ENCODE measurements at places on chromosomes 3 and 15. TPM values are rescaled to one million over a fixed set of nuclear protein-coding genes. Genes with fewer than 3 reads are reported as not detected.
A peak's percentile ranks its signal among the peaks of the same experiment; 100 is the strongest.

The CSNK1G1 gene
- total RNA-seq, result 29.3 TPM

- H3K4me3 ChIP-seq, result peak overlapping the region; percentile 78
- no peak overlapping the region for H3K27ac ChIP-seq
- no peaks in the 10 kb centered on the region for H3K4me1 ChIP-seq
- DNase-seq, result no peak
Measured at GRCh38 chr3:120092474-120092873, 1.8 kb downstream of the GSK3B start.

- peak; percentile 77 for DNase-seq
- no peaks in the 10 kb centered on the region for H3K36me3 ChIP-seq
- H3K27ac ChIP-seq, result peak overlapping the region; percentile 68
- peaks cover 39% of the 10 kb centered on the region for H3K4me1 ChIP-seq
- H3K4me3 ChIP-seq, result peak overlapping the region; percentile 84
- no peaks in the 10 kb centered on the region for H3K27me3 ChIP-seq
Measured at GRCh38 chr15:73684581-73685455, 635 bp downstream of the CD276 start.

GRCh38 chr15:67585681-67586080 is 43.2 kb downstream of the MAP2K5 start:
- no peak overlapping the region for H3K27ac ChIP-seq
- no peak overlapping the region for H3K4me3 ChIP-seq
- no peaks in the 10 kb centered on the region for H3K4me1 ChIP-seq
- no peak for DNase-seq

GRCh38 chr3:32968166-32968919 is 16.9 kb downstream of the CCR4 start:
- H3K4me3 ChIP-seq, result no peak overlapping the region
- H3K27ac ChIP-seq, result no peak overlapping the region
- no peak for DNase-seq
- no peaks in the 10 kb centered on the region for H3K4me1 ChIP-seq
- H3K27me3 ChIP-seq, result no peaks in the 10 kb centered on the region

DNA sequence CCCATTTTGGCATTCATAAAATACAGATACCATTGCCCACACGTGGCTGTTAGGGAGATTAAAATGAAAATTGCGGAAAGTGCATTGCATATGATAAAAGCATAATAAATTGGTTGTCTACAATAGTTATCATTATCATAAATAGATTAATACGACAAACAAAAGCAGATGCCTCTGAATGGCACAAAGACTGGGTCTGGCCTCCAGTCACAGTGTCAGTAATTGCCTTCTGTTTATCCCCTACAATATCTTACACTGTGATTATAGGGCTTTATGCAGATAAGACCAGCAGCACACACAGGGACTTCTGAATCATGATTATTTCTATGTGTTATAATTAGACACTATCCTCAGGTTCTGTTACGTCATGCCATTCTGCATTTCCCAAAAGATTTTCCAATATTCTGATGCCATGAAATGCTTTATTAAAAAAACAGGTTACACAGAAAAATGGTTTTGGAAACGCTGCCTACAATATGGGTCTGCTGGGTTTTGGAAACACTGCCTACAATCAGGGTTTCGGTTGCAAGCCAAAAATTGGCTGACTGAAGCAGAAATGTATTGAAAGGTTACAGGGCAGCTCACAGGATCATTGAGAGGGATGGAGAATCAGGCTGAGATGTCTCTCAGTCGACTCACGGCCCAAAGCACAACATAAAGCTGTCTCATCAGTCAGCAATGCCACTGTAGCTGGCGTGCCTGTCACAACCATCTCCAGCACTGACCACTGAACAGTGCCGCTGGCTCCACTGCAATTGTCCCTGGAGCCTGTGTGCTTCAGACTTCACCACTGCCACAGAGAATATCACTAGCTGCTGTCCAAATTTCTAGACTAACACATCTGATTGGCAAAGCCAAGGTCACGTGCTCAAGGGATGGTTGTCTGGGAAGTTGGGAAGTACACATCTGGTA is 248.1 kb downstream of the ERC2 start:
- H3K4me3 ChIP-seq, result no peak overlapping the region
- H3K4me1 ChIP-seq, result no peaks in the 10 kb centered on the region
- no peaks in the 10 kb centered on the region for H3K27me3 ChIP-seq
- H3K36me3 ChIP-seq, result no peaks in the 10 kb centered on the region
- no peak overlapping the region for H3K27ac ChIP-seq
- DNase-seq, result no peak

- no peaks in the 10 kb centered on the region for H3K36me3 ChIP-seq
- peaks cover 2% of the 10 kb centered on the region for H3K4me1 ChIP-seq
- H3K27me3 ChIP-seq, result no peaks in the 10 kb centered on the region
- no peak overlapping the region for H3K4me3 ChIP-seq
- no peak for DNase-seq
- no peak overlapping the region for H3K27ac ChIP-seq
Measured at GRCh38 chr3:98699132-98699531, 64.0 kb upstream of the ST3GAL6 start.

DNA sequence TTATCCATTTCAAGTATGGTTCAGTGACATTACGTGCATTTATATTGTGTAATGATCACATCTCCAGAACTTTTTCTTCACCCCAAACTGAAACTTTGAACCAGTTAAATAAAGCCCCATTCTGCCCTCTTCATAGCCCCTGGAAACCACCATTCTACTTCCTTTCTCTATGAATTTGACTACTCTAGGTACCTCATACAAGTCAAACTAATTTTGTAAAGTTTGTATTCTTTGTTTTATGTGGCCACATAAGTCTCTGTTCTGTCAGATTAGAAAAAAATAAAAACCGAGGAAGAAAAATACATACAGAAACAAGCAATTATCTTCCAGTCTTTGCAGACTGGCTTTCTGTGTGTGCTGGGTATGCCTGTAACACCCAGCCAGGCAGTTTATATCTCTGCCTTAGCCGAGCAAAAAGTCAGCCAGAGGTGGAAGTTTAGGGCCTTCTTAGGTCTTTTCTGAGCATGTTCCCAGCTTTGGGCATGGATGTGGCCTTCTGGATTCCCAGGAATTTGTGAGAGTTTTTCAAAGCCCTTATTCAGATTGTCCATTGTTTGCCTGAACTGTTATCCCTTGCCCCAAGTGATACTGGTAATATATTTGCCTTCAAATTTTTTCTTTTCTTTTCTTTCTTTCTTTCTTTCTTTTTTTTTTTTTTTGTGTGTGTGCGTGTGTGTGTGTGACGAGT is 6.0 kb upstream of the GRAMD1C start:
- H3K27ac ChIP-seq, result no peak overlapping the region
- H3K4me3 ChIP-seq, result no peak overlapping the region
- H3K27me3 ChIP-seq, result no peaks in the 10 kb centered on the region
- peaks cover 2% of the 10 kb centered on the region for H3K4me1 ChIP-seq
- H3K36me3 ChIP-seq, result no peaks in the 10 kb centered on the region
- DNase-seq, result no peak

DNA sequence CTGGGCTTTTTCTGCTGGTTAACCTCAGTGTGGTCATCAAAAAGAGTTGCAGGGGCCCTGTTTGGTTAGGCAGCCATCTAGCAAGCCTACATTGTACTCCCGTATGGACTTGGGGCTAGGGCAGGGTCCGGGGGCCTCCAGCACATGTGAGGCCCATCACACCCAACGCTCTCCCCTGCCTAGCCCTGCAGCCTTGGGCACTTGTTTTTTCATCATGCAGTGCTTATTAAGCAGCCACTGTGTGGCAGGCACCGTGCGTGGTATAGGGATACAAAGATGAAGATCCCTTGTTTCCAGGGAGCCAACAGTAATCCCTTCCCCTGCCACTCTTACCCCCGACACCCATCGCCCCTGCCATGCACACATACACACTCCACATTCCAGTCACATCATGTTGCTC is 14.2 kb downstream of the MRAS start:
- DNase-seq, result no peak
- no peaks in the 10 kb centered on the region for H3K27me3 ChIP-seq
- H3K4me3 ChIP-seq, result no peak overlapping the region
- no peaks in the 10 kb centered on the region for H3K4me1 ChIP-seq
- H3K36me3 ChIP-seq, result no peaks in the 10 kb centered on the region
- no peak overlapping the region for H3K27ac ChIP-seq

The MCF2L2 gene
- under 0.01 TPM for total RNA-seq

- H3K27me3 ChIP-seq, result no peaks in the 10 kb centered on the region
- DNase-seq, result no peak
- H3K36me3 ChIP-seq, result no peaks in the 10 kb centered on the region
- H3K27ac ChIP-seq, result no peak overlapping the region
Measured at GRCh38 chr3:61929617-61930016, 368.2 kb downstream of the PTPRG start.

DNA sequence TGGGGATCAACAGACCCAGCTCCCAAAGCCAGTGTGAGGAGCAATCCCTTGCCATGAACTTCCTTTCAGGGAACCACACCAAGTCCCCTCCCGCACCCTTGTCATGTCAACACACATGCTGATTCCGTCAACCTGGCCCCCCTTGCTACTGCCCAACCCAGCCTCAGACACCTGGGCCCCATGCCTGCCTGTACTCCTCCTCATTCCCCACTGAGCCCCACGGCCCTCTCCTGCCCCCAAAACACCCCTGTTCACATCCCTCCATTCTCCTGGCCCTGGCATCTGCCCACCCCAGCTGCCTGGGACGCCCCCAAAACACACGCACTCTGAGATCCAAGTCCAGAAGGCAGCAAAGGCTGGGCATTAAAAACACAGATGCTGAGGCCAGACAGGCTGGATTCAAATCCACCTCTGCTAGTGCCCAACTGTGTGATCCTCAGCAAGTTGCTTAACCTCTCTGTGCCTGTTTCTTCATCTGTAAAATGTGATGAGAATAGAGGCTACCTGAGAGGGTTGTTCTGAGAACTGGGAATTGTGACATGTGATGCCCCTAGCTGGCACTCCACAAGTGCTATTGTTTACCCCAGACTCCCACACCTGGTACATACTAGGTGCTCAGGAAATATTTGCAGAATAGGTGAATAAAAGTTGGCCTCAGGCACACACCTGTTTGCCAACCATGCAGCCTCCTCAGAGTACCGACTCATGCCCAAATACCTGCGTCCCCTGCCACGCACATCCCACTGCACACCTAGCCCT is 2.3 kb downstream of the PLXND1 start:
- peaks cover 37% of the 10 kb centered on the region for H3K4me1 ChIP-seq
- H3K4me3 ChIP-seq, result peak overlapping the region; percentile 77
- H3K27me3 ChIP-seq, result no peaks in the 10 kb centered on the region
- no peak for DNase-seq

The FOXB1 gene
- not detected for total RNA-seq

- H3K4me1 ChIP-seq, result peaks cover 14% of the 10 kb centered on the region
- no peak overlapping the region for H3K4me3 ChIP-seq
- DNase-seq, result peak; percentile 69
- H3K27ac ChIP-seq, result no peak overlapping the region
Measured at GRCh38 chr3:47910777-47911440, 105.3 kb downstream of the MAP4 start.

DNA sequence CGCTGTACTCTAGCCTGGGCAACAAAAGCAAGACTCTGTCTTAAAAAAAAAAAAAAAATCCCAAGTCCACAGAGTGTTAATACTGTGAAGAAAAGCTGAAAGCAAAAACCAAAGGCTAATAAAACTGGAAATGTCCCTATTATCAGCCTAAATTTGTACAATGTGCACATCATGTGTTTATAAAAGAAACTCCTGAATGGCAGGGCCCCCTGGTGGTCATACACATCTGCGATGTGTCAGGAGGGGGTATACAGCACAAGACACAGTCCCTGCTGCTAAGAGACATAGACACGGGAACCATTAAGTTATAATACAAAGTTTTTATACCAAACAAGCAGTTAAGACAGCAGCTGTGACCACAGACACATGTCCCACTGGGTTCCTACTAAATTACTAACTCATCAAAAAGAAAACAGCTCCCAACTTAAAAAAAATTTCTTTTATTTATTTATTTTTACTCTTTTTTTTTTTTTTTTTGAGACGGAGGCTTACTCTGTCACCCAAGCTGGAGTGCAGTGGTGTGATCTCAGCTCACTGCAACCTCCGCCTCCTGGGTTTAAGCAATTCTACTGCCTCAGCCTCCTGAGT is 31.0 kb downstream of the IDH2 start:
- no peaks in the 10 kb centered on the region for H3K4me1 ChIP-seq
- no peak overlapping the region for H3K4me3 ChIP-seq
- peak; percentile 76 for DNase-seq
- no peaks in the 10 kb centered on the region for H3K27me3 ChIP-seq
- peaks cover 7% of the 10 kb centered on the region for H3K36me3 ChIP-seq

- H3K4me1 ChIP-seq, result no peaks in the 10 kb centered on the region
- no peak overlapping the region for H3K4me3 ChIP-seq
- H3K27ac ChIP-seq, result no peak overlapping the region
- no peaks in the 10 kb centered on the region for H3K36me3 ChIP-seq
Measured at GRCh38 chr3:62188681-62189375, 184.5 kb downstream of the FEZF2 start.

GRCh38 chr3:50340448-50341329 is at the start of gene RASSF1:
RASSF1 (minus strand) TSS chr3:50340836; CDS start chr3:50340805, 31 bp downstream.
- H3K4me3 ChIP-seq, result peak within 1 kb of the TSS; percentile 67
- peak within 1 kb of the TSS; percentile 82 for H3K27ac ChIP-seq
- H3K4me1 ChIP-seq, result peaks cover 6% of the 10 kb centered on the region
- no peak for DNase-seq
- no peaks in the 10 kb centered on the region for H3K27me3 ChIP-seq
- H3K36me3 ChIP-seq, result no peaks in the 10 kb centered on the region

All from fibroblast of lung (primary cell).